ENCODE measurements at places on chromosomes 13 and 19. TPM values are rescaled to one million over a fixed set of nuclear protein-coding genes. Genes with fewer than 3 reads are reported as not detected.

The SELENOV gene
- 3.1 TPM for total RNA-seq

The CYSLTR2 gene
- total RNA-seq, result not detected

The MISP3 gene
- total RNA-seq, result 0.52 TPM

The RFPL4AL1 gene
- not detected for total RNA-seq

The MYDGF gene
- 90.2 TPM for total RNA-seq

The FBXL3 gene
- total RNA-seq, result 15.5 TPM

DNA sequence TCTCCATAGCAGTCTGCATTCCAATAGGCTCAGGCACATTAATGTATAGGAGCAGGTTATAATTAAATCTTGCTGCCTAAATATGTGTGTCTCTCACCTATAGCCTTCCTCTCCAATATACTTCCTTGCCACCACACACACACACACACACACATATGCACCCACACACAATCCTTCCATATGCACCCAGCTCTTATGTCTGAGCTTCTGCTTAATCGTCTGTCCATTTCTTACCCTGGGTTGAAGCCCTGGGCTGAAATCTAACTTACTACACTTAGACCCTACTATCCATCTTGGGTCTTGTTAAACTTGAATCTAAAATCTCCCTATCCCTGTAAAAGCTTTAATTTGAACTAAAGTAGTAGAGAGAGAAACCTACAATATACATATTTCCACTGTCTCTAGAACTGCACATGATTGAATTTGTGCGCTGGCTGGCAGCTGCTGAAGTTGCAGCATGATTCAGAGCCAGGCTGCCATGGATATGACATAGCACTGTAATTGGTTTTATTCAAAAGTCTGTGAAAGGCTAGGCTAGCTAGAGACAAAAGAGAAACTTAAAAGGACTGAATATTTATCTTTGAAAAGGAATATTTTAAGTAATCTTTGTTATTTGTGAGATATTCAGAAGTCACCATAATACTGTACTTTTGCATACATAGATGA is 25.7 kb upstream of the FREM2 start:
- no peak for DNase-seq

DNA sequence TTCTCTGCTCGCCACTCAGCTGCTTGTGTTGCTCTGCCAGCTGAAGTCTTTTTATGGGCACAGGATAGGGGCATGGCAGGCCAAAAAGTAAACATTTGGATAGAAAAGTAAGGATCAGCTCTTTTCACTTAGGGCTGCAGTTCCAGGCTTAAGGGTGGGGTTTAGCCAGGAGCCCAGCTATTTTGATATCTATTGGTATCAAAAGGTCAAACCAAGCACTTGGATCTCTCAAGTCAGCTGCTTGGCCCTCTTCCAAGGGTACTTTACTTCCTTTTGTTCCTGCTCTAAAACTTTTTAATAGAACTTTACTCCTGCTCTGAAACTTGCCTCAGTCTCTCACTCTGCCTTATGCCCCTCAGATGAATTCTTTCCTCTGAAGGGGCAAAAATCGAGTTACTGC is 55.7 kb upstream of the ABCC4 start:
- DNase-seq, result no peak

DNA sequence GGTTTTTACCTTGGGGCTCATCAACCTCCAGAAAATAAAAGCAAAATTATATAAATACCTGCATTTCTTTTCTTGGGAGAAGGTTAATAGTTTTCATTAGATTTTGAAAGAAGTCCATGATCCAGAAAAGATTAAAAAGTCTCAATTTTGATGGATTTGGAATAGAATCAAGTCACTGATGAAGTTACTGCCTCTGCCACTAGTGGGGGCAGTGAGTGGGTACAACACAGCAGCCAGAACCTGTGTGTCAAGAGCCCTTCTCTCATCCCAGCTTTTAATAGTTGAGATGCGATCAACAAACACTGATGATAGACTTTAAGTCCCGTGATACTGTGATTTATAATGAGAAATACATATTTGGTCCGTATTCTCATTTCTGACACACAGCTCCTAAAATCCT is 686.7 kb downstream of the DIAPH3 start:
- peak; percentile 28 for DNase-seq

- DNase-seq, result no peak
Measured at GRCh38 chr13:98869408-98870090, 108.3 kb downstream of the DOCK9 start.

DNA sequence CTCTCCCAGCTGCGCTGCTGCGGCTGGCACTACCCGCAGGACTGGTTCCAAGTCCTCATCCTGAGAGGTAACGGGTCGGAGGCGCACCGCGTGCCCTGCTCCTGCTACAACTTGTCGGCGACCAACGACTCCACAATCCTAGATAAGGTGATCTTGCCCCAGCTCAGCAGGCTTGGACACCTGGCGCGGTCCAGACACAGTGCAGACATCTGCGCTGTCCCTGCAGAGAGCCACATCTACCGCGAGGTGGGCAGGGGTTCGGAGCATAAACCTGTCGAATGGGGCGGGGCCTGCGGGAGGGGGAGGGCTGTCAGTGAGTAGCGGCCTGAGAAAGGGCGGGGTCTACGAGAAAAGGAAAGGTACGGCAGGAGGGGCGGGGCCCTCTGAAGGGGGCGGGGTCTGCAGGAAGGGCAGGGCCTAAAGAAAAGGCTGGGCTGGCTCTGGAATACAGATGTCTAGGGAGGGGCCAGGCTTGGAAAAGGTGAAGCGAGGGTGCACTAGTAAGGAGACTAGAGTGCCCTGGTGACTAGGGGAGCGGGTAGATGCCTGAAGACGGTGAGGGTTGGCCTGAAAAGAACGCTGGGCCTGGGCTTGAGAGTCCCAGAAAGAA is 3.6 kb downstream of the CD37 start:
- DNase-seq, result peak; percentile 99

- DNase-seq, result no peak
Measured at GRCh38 chr13:97883396-97883795, 70.1 kb upstream of the IPO5 start.

DNA sequence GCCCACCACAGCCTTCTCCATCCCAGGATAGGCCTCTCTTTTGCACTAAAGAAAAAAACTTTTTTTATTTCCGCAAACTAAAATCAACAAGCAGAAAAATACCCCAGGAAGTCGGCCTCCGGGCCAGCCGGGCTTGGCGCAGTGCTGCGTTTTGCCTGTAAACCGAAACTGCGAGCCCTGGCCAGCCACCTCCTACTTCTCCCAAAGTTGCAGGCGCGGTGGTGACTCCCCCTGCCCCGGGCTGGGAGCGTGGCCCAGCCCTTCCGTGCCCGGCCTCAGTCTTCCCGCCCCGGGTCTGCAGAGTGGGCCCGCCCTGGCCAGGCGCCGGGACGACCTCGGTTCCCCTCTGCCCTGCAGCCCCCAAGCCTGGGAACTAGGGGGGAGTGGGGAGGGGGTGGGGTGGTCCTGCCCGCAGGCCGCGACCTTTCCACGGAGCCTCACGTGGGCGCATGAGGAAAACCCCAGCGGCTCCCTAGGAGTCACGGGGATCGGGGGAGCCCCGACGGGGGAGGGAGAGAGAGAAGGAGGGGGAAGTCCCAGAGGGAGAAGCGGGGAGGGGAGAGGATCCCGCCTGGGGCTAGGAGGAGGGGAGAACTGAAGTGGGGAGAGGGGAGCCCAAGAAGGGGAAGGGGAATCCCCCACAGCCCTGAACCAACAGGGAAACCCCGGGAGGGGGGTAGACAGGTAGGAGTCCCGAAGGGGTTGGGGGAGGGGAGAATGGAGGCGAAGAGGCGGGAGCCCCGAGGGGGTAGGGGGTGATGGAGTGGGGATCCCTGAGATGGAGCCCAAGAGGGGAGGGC is 3.0 kb downstream of the GADD45B start:
- peak; percentile 90 for DNase-seq

- peak; percentile 92 for DNase-seq
Measured at GRCh38 chr19:3849092-3849491, 19.7 kb downstream of the ZFR2 start.

Measured in H7 (cell line).